Activated CD8-positive, alpha-beta memory T cell treated with anti-CD3 and anti-CD28 coated beads for 4 hours (primary cell): ENCODE measurements at places on chromosomes 16 and 17.
A peak's percentile ranks its signal among the peaks of the same experiment; 100 is the strongest.

DNA sequence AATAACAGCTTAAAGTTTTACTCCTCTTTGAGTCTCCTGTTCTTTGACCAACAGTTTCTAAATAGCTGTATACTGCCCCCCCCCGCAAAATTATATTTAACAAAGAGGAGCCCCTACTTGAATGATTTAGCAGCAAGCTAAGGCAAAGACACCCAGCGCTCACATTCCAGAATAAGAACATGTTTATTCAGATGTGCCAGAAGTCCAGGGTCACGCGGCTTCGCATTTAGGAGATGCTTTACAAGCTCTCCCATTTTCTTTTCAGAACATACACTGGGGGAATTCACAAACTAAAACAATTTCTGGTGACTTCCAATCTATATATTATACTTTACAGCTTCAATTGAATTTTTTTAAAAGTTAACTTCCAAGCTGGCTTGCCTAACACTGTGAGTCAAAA, 5.3 kb downstream of the PLD6 start:
- no peak for DNase-seq

DNA sequence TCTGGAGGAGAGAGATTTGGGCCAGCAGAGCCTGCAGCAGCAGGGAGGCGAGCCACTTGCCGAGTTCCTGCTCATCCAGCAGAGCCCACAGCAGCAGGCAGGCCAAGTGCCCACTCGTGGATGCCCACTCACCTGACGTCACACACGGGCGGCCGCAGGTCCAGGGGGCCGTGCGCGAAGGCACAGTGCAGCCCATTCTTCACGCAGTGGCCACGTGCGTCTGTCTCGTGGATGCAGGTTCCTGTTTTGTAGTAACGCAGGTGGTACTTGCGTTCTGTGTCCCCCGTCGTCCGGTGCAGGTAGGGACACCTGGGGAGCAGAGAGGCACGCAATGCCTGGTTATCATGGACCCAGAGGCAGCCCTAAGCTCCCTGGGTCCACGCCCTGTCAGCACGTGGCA, 11.5 kb downstream of the UNKL start:
- no peak for DNase-seq

DNA sequence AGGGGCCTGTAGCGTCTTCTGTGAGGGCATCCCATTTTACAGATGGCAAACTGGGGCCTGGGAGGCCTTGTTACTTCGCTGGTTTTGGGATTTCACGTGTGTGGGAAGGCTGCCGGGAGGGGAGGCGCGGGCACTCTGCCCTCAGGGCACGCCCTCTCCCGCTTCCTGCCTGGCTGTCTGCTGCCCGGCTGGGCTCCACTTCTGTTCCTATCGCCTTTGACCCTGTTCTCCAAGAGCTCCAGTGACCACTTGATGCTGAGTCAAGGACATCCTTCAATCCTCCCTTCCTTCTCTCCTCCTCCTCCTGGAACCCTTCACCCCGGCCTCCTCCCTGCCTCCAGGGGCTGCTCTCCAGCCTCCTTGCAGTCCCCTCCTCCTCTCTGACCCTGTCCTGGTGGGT, 16.0 kb downstream of the SPNS3 start:
- DNase-seq, result no peak

GRCh38 chr17:27807567-27808470, 7.5 kb upstream of the NOS2 start:
- peak; percentile 10 for DNase-seq

- peak; percentile 28 for DNase-seq
These were observed 8.1 kb upstream of the FLYWCH2 start for GRCh38 chr16:2874912-2875362.
